ENCODE measurements at places on chromosomes 7 and 10.

DNA sequence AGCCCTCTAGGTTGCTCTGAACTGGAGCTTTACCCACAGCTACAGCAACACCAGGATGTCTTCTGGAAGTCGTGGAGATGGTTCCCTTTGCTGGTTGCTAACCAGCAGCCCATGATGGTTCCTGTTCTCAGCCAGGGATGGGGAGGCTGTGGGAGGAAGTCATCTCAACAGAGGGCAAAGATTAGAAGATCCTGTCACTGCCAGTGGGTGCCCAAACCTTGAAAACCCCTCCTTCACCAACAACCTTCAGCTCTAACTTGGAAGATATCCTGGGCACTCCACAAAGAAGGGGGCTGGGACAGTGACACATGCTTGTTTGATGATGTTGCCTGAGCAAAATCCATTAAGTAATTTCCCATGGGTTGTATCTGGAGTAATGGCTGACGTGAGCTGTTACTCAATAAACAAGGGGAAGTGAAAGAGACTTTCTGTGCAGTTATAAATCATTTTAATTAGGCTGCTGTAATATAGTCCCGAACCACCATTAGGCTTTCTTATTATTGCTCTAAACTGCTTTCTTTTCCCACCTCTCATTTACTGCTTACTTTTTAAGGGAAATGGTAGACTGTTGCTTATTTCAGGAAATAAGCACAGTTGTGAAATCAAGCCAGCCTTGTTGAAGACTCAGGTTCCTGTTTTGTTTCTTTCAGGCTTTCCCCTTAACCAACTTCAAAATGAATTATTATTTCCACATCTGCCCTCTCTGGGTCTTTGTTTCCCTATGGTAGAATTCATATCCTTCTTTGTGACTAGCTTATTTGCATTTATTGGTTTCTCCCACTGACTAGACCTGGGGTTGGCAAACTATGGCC is 124.8 kb downstream of the PPP1R17 start:
- no peak for DNase-seq

GRCh38 chr10:132233501-132234085 is 46.8 kb downstream of the DPYSL4 start:
- DNase-seq: no peak

GRCh38 chr10:116278846-116279245 is 5.8 kb upstream of the GFRA1 start:
- DNase-seq: no peak

DNA sequence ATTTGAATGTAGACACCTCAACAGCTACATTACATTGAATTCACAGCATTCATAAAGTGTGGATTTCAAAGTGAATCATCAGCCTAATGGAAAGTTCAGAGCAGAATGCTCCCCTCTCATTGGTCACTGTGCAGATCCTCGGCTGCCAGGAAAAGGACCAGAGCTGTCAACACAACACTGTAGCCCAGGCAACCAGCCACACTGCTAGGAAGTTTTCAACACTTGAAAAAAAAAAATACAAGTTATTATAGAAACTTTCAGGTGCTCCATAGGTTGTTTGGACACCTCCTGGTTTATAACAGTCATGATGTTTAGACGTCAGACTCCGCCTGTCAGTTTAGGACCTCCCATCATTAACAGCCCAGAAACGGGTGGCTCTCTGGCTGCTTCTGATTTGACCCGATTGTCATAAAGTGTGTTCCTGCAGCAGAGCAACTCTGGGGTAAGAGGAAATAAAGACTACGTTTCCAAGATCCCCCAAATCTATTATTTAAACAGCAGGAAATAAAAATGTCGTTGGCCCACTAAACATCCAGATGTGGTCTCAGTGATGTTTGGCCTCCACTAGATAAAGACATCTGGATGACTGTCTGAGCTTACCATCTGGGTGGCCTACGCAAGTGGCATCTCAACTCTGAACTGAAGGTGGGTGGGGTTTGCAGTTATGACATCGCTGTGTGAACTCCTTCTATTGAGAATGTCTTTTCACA is 117.4 kb downstream of the CABCOCO1 start:
- DNase-seq: no peak

DNA sequence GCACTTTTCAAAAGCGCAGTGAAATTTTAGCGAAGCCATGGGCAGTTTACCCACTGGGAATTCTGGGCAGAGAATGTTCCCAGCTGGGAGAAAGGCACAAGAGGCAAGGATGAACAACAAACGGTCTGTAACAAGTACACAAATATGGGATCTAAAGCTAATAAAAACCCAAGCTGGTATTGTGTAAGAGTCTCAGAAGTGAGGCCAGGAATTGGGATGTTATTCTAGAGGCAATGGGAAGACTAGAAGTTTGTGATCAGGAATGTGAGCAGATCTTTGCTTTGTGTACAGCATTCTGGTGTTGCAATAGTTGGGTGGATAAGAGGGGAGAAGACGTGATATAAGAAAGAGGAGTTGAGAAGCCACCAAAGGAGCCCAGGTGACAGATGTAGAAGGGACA is 15.0 kb downstream of the FZD9 start:
- no peak for DNase-seq

Data from esophagus squamous epithelium (tissue), 5 donors.